AG10803 (cell line): ENCODE measurements at places on chromosomes 11 and 22.

GRCh38 chr22:46688949-46689348 is 49.1 kb downstream of the CERK start:
- DNase-seq = no peak

- DNase-seq = no peak
Measured at GRCh38 chr11:33867996-33868646, 23.8 kb downstream of the LMO2 start.

DNA sequence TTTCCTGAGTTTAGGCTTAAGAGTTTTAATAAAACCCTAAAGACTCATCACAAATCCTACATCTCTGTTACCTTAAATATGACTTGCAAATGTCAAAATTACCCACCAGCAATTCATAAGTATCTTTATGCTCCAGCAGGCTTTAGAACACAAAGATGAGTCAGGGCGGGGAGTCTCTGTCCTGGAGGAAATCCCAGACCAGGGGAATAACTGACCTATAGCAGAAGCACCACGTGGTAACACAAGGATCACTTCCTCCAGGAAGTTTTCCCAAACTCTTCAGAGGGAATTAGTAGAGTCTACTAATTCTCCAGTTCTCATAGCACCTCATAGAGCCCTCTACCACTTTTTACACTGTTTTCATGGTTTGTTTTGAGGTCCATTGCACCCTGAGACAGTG is 217.0 kb downstream of the NAV2 start:
- DNase-seq = peak; percentile 25

DNA sequence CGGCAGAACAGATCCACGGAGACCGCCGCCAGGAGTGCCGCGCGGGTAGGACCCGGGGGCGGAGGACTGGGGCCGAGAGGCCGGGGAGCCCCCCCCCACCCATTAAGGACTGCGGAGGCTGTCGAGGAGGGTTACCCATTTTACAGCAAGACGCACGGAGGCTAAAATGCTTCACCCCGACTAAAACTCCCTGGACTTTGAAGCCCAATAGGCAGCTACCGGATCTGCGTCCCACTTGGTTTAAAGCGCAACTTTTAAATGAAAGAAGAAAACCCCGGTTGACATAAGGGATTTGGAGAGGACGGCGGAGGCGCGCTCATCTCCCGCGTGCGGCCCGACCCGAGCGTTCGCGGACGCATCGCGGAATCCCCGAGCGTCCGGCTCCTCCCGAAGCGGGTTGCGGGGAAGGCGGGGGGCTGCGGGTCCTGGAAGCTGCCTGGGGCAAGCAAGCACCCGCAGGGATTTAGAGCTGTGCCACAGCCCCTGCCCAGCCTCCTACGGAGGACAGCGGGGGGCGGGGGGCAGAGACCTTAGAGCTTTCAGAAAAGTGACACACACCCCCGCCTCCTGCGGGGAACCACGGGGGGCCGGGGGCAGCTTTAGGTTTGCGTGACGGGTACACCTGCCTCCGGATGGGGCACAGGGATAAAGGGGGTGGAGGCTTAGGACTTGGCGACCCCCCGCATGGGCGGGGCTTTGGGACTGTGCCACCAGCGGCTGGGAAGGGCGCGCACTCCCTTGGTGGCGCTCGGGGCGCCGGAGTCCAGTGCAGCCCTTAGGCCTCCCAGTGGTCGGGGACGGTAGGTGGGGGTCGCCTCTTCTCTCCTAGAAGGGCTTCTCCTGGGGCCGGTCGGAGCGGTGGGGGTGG is 760 bp upstream of the CELSR1 start:
- peak; percentile 17 for DNase-seq

- DNase-seq = no peak
Measured at GRCh38 chr11:115775846-115776245, 271.6 kb upstream of the CADM1 start.

DNA sequence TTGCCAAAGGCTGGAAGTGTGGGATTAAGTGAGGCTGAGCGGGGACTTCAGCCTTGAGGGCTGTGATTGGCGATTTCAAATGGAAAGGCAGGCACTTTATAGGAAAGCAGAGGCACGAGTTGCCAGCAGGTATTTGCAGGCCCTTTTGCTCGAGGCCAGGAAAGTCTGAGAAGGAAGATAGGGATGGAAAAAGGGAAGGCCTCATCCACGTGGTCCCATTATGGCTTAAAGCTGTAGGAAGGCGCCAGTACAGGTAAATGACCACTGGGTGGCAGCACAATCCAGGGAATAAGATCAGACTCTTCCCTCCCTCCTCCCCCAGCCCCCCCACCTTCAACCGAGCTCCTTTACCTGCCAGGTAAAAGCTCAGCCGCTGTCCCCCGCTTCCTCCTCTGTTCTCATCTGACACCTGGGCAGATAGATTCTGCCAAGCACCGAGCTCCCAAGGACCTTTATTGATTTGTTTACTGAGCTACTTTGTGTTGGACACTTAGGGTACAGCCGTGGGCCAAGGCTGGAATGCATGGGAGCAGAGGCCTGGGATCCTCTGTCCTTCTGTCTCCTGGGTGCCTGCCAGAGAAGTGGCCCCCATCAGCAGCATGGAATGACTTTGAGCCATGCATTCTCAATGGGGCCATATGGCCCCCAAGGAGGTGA is 7.5 kb downstream of the P2RX3 start:
- DNase-seq = peak; percentile 60

- DNase-seq = peak; percentile 32
Measured at GRCh38 chr22:19407649-19408606, 23.6 kb downstream of the HIRA start.

DNA sequence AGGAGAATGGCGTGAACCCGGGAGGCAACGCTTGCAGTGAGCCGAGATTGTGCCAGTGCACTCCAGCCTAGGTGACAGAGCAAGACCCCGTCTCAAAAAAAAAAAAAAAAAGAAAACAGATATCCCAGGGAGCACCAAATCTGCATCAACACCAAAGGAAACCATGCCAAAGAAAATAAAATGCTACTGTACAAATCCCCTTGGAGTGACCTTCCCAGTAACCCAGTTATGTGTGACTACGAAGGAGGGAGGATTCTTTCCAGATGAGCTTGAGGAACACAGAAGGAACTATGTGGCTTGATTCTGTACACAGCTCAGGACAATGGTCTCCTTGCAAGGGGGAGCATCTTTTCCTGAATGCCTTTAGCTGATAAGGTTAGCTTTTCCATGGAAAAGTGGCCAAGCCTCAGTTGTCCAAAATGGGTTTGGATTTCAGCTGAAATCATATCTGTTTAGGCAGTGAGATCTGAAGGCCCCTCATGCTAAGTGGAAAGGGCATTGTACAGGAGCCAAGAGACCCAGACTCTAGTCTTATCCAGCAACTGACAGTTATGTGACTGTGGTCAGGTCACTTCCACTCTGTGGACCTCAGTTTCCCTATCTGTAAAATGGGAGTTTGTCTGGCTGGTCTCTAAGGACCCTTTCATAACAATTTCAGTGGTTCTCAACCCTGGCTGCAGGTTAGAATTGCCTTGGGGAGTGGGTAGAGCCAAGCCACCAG is 87.6 kb upstream of the TIMP3 start:
- DNase-seq = no peak

- peak; percentile 81 for DNase-seq
Measured at GRCh38 chr22:33726294-33726734, 194.0 kb downstream of the LARGE1 start.

- no peak for DNase-seq
Measured at GRCh38 chr11:117823946-117824420, 561 bp downstream of the FXYD2 start.

- DNase-seq = no peak
Measured at GRCh38 chr11:134258577-134258976, 5.2 kb downstream of the ACAD8 start.

DNA sequence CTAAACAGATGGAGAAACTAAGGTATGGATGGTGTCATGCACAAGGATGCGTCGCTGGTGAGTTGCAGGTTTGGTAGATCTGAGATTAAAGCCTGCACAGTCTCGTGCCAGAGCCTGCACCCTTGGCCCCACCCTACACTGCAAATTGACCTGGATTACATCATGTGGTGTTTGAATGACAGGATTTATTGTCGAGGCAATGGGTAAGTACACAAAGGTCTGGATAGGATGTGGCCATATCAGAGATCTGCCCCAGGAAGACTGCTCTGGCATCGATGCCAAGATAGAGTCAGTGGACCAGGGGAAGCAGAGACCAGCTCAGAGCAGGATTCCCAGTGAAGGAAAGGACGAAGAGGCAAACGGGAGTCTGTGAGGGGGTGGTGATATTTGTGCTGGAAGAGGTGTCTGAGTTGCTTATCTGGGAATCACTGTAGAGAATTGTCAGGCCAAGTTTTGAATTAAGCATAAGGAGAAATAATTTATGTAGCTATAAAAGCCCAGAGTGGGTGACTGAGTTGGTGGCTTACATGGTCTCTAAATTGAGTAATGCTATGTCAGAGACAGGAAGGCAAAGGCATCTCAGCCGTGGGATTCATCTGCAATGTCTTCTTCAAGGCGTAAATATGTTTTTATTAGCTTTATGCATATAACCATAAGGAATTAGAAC is 499.6 kb upstream of the B3GAT1 start:
- no peak for DNase-seq

- DNase-seq = no peak
Measured at GRCh38 chr11:118948000-118948399, 8.1 kb upstream of the UPK2 start.

- no peak for DNase-seq
Measured at GRCh38 chr22:35198738-35199137, 58.6 kb upstream of the HMGXB4 start.

- peak; percentile 82 for DNase-seq
Measured at GRCh38 chr11:46554213-46555147, 39.3 kb downstream of the AMBRA1 start.

- DNase-seq = no peak
Measured at GRCh38 chr11:72807792-72808191, 6.4 kb upstream of the ATG16L2 start.

GRCh38 chr11:27949951-27950738 is 157.8 kb downstream of the KIF18A start:
- DNase-seq = peak; percentile 47

GRCh38 chr11:63845303-63845702 is 6.4 kb downstream of the MARK2 start:
- DNase-seq = peak; percentile 70

- no peak for DNase-seq
Measured at GRCh38 chr11:61946894-61947293, 3.3 kb upstream of the BEST1 start.

DNA sequence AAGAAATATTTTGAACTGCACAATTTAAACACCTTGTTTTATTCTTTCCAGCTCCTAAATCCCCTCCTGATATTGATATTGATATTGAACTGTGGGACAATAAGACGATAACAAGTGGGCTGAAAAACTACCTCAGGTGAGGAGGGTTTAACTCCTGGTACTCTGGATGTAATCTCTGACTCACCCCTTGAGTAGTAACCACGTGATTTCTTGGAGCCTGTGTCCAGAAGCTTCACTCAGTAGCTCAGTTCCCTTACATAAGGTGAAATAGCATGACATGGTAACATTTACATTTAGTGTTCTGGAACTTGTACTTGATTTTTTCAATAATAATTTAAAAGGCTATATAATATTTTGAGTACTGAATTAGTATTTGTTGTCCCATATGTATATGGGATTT is 168.0 kb downstream of the PGR start:
- DNase-seq = no peak

DNA sequence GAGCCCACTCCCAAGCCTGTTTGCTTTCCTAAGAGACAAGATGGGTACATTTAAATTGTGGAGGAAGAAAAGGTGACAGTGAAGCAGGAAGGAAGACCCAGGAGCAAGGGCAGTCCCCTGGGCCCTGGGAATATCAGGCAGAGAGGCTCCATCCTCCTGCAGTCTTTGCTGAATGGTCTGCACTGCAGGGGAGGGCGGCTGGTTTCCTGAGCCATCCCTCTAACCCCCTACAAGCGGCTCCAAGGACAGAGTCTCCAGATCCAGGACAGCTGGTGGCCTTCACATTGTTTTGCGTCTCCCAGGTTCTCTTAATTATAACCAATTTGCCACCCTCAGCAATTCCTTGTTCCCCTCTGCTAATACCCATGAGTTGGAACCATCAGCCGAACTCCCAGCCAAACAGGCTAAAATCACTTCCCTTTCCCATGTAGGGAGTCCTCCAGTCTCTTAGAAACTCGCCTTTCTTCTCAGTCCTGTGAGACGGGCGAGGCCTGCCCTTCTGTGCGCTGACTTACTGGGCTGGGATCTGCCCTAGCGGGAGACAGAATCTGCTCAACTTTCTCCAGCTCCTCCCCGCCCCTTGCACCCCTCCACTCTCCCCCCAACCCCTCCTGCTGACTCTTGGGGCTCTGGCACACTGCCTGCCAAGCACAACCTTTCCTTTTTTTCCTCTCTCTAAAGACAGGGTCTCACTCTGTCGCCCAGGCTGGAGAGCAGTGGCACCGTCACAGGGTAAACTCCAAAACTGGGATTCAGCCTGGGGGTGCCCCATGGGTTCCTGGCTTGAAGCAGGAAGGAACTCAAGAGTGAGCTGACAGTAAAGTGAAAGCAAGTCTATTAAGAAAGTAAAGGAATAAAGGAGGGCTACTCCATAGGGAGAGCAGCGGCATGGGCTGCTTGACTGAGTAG is 53.4 kb upstream of the EMID1 start:
- no peak for DNase-seq

- DNase-seq = no peak
Measured at GRCh38 chr11:111870522-111870885, 877 bp downstream of the ALG9 start.

DNA sequence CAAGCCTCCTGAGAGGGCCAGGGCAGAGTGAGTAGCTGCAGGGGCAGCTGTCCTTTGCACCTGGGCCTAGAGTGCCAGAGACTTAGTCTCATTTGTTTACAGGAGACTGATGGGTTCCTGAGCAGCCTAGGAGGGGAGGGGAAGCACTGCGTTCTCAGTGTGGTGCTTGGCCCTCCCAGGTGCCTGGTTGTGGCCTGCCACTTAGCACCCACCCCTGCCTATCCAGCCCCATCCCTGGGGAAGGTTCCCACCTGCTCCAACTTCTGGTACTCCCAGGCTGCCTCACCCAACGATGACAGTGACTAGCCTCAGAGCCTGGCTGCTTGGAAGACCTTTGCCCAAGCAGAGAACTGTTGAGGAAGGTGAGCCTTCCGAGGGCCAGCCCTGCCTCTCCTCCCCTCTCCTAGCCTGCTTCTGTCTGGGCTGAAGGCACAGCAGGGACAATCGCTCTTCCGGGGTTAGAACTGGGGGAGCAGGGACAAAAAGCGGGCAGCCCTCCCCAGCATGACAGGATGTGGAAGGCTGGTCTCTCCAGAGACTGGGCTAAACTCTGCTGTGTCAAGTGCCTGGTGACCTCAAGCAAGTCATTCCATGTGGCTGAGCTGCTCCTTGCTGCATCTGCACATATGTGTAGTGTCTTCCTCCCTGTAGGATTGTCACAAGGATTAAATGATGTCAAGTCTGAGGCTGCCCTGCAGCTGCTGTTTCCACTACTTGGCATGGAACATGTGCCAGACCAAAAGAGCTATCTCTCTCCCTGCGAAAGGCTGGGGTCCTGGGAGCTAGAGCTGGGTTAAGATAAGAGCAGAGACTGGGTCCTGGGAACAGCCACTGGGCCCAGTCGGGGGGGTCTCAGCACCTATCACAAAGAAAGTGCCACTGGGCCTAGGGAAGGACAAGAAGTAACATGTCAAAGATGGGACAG is 9.9 kb downstream of the KCNQ1OT1 start:
- DNase-seq = no peak
